Gastroesophageal sphincter (tissue), 4 donors: ENCODE measurements at places on chromosomes 1 and 21.

- no peak for ATAC-seq
Measured at GRCh38 chr1:200963076-200963475, 60.4 kb downstream of the KIF21B start.

DNA sequence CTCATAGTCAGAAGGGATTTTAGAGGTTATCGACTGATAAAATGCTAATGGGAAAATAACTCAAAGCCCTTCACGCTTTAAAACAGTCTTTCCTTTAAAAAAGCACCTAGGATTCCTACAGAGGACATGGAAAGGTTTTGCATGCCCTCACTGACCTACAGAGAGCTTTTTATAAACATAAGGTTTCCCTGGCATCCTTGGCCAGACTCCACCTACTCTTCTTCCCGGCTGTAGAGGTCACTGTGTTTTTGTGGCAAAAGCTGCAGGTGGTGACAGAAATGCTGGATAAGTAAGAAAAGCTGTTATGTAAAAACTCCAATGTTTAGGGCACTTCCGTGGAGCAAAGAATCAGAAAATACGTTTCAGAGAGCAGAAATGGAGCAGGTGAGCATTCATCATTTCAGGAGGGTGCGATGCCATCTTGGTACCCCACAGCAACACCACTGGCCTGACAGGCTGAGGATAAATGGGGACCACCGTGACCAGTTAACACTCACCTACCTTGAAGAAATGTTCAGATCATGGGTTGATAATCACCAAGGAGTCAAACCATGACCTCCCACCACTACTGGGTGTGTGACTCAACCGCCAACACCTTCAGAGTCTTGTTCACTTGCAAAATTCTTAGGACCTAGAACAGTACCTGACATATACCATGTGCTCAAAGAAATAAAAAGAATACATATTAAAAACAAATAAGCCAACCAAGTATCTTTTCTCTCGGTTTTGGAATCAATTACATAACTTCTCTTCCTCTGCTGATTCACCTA lies 46.6 kb downstream of the SSBP3 start:
- ATAC-seq: no peak

- peak; percentile 76 for ATAC-seq
Measured at GRCh38 chr1:229024528-229025130, 246.3 kb upstream of the RAB4A start.

DNA sequence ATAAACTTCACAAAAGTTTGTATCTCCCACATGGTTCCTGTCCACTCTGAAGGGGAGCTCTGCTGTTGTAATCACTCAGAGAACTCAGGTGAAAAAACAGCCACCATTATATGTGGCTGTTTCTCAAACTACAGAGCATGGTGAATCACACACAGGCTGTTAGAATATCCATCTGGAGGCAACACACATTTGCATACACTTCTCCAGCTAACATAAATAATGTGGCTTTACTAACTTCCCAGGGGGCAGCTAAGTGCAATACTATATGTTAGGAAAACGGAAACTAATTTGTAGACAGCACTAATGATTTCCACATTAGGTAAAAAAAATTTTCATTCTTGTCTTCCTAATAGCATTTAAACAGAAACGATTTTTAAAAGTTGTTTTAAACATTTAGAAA lies 49.3 kb downstream of the PTGFR start:
- ATAC-seq: no peak
